ENCODE measurements at places on chromosomes 11 and 22.

- DNase-seq: no peak
These were observed 1.6 kb upstream of the MTNR1B start for GRCh38 chr11:92967867-92968266.

- DNase-seq: no peak
These were observed 11.2 kb downstream of the KREMEN1 start for GRCh38 chr22:29083933-29084591.

- peak; percentile 20 for DNase-seq
These were observed 32.0 kb downstream of the EXPH5 start for GRCh38 chr11:108561535-108561991.

DNA sequence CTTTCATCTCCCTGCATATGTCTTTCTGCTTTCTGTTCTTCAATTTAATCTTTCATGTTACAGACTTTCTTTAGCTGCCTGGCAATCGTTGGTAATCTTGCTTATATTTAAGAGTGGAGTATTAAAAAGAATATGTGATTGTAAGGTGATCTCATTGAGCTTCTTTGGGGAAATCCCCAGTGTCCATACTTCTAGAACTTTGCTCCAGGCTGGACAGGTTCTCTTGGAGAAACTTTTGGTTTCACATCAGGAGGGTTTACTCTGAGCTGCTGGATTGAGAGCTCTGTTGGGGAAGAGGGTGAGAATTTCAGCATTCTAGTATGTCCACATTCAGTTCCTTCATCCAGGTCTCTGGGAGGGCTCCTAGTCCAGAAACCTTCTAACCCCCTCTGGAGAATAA lies 16.1 kb downstream of the LRRC75B start:
- no peak for DNase-seq

DNA sequence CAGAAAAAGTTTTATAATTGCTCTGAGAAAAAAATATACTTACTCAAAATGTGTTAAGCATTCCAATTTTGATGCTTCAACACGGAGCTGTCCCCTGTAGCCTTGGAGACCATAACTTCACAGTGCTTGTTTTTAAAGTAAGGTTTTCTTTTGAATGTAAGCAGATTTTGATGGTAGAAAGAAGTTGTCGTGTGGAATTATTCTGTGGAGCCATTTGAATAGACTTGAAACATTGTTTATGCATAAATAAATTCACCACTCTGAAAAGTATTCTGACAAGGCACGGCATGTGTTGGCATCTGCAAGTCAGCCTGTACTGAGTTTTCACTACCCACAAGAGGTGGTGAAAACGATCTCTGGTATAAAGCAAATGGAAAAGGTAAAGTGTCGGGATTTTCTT lies 115.5 kb downstream of the UVRAG start:
- no peak for DNase-seq

DNA sequence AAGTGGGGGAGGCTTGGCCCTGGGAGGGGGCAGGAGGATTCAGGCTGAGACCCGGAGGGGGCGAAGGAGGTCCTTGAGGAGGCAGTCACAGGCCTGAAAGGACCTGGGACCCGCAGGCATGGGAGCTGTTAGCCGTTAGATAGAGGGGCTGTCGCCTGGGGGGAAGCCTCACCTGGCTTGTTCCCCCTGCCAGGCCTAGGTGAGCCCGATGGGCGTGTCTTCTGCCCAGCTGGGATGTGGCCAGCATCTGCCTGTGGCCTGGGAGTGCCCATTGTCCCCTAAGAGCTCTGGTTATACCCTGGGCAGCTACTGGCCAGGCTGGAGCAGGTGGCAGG lies 1.8 kb upstream of the DUSP8 start:
- no peak for DNase-seq

- DNase-seq: no peak
These were observed 33.0 kb upstream of the C11orf87 start for GRCh38 chr11:109388982-109389381.

DNA sequence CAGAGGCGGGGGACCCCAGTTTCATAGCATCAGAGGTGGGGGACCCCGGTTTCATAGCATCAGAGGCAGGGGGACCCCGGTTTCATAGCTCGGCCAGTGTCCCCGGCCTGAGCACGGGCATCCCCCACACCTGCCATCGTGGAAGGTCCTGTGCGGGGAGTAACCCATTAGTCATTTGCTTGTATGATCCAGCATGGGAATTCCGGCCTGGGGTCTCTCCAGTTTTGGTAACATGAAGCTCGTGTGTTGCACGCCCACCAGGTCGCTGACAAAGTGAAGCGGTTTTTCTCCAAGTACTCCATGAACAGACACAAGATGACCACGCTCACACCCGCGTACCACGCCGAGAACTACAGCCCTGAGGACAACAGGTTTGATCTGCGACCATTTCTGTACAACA lies 29.0 kb upstream of the KRTAP5-7 start:
- no peak for DNase-seq

DNA sequence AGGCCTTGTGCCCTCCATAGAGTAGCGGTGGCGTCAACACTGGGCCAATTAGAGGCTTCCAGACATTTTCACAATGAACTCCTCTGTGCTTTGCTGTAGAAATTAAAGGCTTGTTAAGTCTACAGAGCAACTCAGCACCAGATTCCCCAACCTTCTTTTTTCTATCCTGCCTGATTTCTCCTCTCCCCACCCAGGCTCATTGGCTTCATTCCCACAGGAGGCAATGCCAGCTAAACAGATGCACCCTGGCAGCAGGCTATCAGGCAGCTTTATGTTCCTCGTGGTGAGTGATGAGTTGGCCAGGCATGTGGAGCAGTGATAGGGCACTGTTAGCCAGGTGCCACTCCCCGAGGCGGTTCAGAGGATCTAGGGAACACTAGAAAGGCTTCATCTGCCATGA lies 4.8 kb downstream of the DIXDC1 start:
- no peak for DNase-seq

DNA sequence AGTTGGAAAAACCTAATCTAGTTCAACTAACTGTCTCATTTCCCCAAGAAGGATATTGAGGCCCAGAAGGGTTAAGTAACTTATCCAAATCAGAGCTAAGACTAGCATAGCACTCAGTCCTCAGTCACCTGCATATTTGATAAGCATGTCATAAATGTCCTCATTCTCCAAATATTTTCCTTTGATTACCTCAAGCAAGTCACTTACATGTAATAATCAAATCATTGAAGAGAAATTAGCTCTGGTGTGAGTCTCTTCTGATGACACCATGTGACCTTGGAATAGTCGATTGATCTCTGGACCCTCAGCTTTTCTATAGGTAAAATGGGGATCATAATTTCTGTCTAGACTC lies 48.8 kb upstream of the PICALM start:
- no peak for DNase-seq

GRCh38 chr22:43571181-43571580 lies 159.4 kb downstream of the MPPED1 start:
- DNase-seq: no peak
